Cardiac muscle cell (in vitro differentiated cells and primary cell): ENCODE measurements at places on chromosomes 12 and 14.

DNA sequence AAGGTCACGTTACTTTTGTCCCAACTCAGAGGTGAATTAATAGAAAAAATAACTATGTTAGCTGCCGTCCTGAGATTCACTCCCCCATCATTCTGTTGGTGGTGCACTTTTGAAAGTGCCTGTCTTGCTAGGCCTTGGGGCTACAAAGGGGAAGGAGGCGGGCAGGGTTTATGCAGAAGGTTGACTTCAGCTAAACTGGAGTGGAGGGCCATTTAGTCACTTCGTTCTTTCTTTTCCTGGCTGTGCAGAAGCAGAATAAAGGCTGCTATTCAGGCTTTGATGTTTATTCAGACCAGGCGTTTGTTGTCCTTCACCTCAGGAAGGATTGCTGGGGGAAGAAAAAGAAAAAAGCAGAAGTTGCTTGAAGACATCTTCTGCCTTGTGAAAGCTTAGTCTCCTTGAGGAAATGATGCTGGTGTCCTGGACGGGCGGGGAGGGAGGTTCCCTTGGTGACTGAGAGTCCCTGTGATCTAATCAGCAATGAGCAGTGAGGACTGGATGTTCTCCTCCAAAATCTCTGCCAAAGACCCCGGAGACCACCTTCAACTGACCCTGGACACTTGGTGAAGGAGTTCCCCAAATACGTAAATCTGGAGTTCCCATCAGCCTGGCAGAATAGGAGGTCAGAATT is 4.0 kb downstream of the GLT1D1 start:
- no peak for DNase-seq

- DNase-seq: no peak
These were observed 21.5 kb downstream of the SPTB start for GRCh38 chr14:64857979-64858744.

DNA sequence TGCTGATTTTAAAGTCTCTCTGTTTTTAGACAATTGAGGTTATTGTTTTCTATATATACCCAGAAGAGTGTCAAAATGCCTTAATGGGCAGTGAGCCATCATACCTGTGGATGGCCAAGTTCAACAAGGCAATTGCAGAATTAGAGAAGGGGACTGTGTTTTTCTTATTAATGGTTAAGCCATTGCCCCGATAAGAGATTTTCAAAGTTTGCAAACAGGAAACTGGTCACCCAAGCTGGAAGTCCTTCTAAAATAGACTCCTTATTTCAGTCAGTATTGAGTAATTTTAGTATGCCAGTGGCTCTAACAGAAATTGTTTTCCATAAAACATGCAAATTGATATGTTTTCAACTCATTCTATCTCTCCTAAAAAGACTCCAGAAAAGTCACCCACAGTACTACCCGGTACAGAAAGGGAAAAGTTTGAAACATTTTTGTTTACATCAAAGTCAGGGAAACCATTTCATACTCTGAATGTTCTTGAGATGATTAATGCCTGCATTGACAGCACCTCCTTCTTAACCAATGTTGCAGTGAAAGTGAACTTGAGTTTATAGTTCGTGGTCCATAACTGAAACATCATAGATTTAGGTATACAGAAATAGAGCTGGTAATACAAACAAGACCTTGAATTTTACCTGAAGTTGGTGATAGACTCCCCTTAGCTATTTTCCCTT is 191.1 kb downstream of the TMX1 start:
- no peak for DNase-seq

- no peak for DNase-seq
These were observed 27.1 kb downstream of the SLC38A4 start for GRCh38 chr12:46798648-46799047.

DNA sequence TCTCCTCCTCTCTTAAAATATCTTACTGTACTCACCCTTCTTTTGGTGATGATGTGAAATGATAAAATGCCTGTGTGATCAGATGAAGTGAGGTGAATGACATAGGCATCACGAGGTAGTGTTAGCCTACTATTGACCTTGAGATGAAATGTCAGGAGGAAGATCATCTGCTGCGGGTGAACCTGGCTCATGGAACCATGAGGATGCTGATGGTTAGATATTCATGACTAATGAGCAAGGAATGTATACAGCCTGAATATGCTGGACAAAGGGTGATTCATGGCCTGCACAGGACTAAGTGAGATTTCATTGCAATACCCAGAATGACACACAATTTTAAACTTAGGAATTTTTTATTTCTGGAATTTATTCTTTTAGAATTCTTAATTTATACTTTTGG is 89.6 kb downstream of the DAAM1 start:
- no peak for DNase-seq

- DNase-seq: no peak
These were observed 27.6 kb downstream of the EVL start for GRCh38 chr14:100092832-100093231.

- DNase-seq: no peak
These were observed 386.1 kb downstream of the SEC23A start for GRCh38 chr14:38716926-38717325.

DNA sequence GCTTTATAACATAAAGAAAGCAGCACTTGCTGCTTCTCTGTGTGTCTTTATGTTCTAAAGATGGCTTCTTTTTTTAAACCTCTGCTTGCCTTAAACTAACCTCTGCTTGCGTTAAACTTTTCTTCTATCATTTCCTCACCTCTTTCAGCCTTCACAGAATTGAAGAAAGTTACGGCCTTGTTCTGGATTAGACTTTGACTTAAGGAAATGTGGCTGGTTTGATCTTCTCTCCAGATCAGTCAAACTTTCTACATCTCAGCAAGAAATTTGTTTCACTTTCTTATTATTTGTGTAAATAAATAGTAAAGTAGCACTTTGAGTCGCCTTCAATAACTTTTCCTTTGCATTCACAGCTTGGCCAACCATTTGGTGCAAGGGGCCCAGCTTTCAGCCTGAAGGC is 64.2 kb downstream of the CMAS start:
- no peak for DNase-seq

- DNase-seq: no peak
These were observed 222.1 kb downstream of the C12orf50 start for GRCh38 chr12:87807086-87807485.

DNA sequence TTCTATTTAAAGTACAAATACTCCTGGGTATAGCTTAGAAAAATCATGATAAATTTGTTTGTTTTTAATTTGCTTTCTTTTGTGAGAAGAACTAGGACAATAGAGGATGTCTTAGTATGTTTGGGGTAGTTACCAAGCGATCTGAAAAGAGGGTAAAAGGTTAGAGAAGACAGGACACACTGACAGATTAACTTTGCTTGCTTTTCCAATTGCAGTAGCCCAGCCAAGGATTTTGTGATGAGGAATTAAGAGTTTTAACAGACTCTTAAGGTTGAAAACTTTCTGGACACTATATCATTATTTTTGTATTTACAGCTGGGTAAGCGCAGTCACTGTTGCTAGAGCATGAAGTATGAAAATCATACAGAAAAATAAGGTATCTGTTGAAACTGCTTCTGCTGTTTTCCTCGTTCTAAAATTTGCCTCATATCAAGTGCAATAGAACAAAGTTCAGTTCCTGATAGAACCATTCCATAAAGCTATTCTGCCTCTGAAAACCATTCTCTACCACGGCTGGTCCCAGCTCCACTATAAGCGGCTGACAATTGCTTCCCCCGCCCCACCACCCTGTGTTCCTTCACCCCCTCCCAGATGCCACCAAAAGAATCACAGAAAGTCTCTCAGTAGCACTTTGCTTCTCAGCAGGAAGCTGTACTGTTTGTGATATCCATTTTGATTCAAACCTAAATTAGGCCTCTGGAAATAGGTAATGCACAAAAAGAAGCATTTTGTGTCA is 413.4 kb downstream of the BCAT1 start:
- no peak for DNase-seq

DNA sequence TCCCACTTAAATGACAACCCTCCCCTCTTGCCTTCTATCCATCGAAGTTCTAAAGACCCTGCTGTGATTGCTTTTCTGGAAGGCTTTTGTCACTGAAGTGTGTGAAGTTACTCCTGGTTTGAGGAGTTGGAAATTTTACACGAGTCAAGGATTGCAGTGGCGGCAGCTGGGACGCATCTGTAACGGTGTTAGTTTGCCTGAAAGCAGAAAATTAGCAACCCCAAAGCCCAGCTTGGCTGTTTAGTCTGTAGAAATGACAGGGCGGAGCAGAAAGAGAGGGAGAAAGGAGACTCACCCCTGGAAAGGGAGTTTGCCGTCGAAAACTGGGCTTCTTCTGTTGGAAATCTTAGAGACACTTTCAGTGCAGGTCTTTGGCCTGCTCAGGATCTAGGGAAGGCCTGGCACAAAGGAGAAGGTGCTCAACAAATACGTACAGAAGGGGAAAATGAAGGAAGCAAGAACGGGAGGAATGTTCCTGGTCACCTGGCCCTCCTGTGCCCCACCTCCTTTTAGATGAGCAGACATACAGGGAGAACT is 931 bp upstream of the MYF5 start:
- DNase-seq: no peak

GRCh38 chr14:38410442-38410841 is 154.5 kb upstream of the CLEC14A start:
- DNase-seq: no peak

GRCh38 chr14:88929656-88930436 is 105.4 kb downstream of the TTC8 start:
- DNase-seq: no peak

- DNase-seq: no peak
These were observed 91.8 kb downstream of the PLXNC1 start for GRCh38 chr12:94240171-94240570.

- DNase-seq: no peak
These were observed 116.6 kb downstream of the BCL11B start for GRCh38 chr14:99155173-99156089.

- DNase-seq: no peak
These were observed 3.4 kb downstream of the RMST start for GRCh38 chr12:97466000-97466399.

DNA sequence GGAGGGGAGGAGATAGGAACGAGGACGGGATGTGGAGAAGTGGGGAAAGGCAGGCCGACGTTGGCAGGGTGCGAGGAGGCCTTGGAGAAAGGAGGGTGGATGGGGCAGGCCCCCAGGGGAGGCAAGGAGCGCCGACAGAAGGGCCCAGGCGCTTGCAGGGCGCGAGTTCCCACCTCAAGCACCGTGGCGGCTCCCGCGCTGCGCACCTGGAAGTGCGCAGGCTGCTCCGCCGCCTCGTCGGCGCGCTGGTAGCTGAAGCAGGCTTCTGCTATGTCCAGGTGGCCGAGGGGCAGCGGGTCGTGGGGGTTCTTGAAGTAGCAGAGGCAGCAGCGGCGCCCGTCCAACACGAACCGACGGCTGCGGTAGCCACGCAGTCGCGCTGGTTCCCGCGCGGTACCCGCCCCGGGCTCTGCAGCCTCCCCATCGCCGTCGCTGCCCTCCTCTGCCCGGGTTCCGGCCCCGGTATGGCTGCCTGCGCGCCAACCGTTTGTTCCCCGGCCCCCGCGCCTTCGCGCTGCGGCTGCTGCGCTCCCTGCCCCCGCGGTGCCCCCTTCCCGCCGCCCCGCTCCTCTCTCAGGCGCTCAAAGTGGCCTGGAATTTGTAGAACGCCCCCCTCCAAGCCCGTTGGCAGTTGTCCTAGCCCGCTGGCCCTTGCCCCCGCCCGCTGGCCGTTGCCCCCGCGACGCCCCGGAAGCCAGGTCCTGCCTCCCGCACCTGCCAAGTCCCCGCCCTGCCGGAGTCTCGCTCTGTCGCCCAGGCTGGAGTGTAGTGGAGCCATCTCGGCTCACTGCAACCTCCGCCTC is 1.1 kb upstream of the ACTR6 start:
- peak; percentile 77 for DNase-seq

GRCh38 chr14:45990252-45990651 is 661.3 kb downstream of the RPL10L start:
- no peak for DNase-seq

DNA sequence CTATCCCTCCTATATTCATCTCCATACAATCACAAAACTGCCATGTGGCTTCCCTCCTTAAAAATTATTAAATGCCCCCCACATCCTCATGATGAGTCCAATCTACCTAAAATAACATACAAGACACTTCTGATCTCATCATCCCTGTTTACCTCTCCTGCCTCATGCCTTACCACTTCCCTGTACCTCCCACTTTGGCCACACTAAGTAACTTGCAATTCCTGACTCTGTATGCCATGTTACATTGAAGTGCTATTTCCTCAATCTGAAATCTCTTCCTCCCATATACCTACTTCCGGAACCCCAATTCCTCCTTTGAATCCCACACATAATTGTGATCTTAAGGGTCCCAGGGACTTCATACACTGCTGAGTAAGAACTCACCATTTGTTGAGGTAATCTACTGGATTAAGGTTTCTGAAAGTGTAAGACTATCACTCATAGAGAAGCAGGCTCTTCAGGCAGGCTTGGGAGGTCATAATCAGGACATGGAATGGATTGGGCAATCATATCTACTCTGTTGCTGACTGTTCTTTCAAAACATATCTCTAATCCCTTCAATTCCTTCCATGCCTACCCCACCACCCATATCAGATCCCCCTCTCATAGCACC is 117.6 kb upstream of the PLEKHG7 start:
- no peak for DNase-seq

DNA sequence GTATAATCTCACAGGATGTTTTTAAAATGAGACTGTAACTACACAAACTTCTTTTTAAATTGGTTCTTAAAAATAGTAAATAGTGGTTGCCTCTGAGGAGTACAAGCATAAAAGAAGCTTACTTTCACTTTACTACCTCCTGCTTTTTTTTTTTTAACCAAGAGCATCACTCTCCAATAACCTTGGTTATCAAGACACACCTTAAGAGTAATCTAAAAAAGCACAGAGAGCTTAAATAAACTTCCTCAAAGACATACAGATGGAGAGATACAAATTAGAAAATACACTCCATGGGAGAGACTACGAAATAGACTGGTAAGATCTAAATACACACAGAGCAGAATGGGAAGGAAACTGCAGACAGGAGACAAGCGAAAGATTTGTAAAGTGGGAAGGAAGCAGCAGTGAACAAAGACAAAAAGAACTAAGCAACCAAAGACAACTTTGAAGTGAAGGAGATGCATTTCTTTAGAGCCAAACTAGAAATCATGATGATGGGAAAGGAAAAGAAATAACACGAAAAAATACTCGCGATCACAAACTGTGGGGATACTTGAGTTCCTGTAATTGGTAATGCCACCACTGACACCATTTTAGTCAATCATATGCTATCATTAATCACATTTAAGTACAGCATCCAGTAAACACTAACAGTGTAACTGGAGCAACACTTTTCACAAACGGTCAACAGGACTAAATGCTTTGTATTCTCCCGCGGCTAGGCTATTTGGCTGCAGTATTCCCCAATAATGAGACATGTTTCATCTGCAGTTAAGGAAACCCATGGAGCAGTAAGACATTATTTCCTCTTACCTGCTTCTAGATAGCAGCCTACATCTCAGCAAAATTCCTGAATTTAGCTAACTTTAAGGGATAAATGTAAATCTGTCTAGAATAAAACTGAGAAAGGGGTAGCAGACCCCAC is 8.2 kb downstream of the SINHCAF start:
- DNase-seq: no peak
